ENCODE measurements at places on chromosomes 7 and 10. TPM values are rescaled to one million over a fixed set of nuclear protein-coding genes. Genes with fewer than 3 reads are reported as not detected.
A peak's percentile ranks its signal among the peaks of the same experiment; 100 is the strongest.

DNA sequence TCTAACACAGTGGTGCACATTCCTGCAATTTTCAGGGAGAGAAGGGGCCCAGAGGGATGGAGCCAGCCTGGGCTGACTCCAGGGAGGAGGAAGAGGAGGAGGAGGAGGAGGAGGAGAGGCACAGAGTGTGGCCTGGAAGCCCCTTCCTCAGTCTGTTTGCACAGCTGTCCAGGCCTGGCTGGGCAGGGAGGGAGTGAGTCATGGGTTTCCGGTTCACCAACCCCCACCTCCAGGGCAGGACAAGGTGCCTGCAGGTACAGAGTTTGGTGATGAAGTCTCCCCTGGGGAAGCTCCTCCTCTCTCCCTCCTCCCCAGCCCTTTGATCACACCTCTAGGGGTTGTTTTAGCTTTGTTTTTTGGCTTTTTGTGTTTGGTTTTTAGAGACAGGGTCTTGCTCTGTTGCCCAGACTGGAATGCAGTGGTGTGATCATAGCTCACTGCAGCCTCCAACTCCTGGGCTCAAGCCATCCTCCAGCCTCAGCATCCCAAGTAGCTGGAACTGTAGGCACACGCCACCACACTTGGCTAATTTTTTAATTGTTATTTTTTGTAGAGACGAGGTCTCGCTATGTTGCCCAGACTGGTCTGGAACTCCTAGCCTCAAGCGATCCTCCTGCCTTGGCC is 77.5 kb upstream of the CUX1 start:
- H3K4me3 ChIP-seq, result no peak overlapping the region
- no peak overlapping the region for H3K27ac ChIP-seq
- H3K4me1 ChIP-seq, result no peaks in the 10 kb centered on the region

DNA sequence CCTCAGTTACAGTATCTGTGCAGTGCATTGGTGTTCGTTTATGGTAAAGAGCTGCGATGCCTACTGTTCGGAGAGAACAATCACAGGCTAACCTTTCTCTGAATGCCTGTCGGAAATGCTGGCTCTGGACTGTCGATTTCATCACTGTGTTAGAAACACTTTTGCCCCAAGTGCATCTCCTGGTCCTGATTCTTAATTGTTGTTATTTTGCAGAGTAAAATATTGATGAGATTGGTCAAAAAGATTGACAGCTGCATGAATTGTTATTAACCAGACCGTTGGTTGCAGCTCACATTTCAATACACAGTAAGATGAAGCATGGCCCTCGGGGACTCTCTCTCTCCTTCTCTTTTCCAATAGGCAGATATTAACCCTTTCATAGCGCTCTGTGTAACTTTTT is 557.4 kb upstream of the ADARB2 start:
- no peak overlapping the region for H3K4me3 ChIP-seq
- H3K4me1 ChIP-seq, result no peaks in the 10 kb centered on the region
- DNase-seq, result no peak
- no peaks in the 10 kb centered on the region for H3K27me3 ChIP-seq
- H3K27ac ChIP-seq, result no peak overlapping the region

- peaks cover 24% of the 10 kb centered on the region for H3K4me1 ChIP-seq
- peak overlapping the region; percentile 90 for H3K4me3 ChIP-seq
- peak; percentile 69 for DNase-seq
- no peaks in the 10 kb centered on the region for H3K36me3 ChIP-seq
- H3K27ac ChIP-seq, result peak overlapping the region; percentile 93
Measured at GRCh38 chr10:80204677-80205476, 460 bp downstream of the ANXA11 start.

DNA sequence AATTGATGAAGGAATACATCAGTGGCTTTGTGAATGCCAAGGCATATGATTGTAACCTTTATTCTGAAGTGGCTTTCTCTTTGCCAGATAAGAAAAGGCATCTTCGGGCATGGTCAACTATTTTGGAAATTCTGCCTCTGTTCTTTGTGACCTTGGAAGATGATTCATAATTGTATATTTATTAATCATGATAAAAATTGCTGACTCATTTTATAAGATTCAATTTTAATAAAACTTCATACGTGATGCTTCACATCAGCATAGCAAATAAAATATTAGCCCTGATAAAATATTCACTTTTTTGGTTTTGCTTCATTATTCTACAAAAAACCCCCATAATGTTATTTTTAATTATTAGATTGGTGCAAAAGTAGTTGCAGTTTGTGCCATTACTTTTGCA is 200.5 kb downstream of the MACC1 start:
- H3K4me3 ChIP-seq, result no peak overlapping the region
- no peak for DNase-seq
- no peak overlapping the region for H3K27ac ChIP-seq
- H3K36me3 ChIP-seq, result no peaks in the 10 kb centered on the region

- H3K36me3 ChIP-seq, result no peaks in the 10 kb centered on the region
- H3K27ac ChIP-seq, result no peak overlapping the region
- no peaks in the 10 kb centered on the region for H3K27me3 ChIP-seq
Measured at GRCh38 chr10:22580711-22581110, 133.7 kb downstream of the PIP4K2A start.

DNA sequence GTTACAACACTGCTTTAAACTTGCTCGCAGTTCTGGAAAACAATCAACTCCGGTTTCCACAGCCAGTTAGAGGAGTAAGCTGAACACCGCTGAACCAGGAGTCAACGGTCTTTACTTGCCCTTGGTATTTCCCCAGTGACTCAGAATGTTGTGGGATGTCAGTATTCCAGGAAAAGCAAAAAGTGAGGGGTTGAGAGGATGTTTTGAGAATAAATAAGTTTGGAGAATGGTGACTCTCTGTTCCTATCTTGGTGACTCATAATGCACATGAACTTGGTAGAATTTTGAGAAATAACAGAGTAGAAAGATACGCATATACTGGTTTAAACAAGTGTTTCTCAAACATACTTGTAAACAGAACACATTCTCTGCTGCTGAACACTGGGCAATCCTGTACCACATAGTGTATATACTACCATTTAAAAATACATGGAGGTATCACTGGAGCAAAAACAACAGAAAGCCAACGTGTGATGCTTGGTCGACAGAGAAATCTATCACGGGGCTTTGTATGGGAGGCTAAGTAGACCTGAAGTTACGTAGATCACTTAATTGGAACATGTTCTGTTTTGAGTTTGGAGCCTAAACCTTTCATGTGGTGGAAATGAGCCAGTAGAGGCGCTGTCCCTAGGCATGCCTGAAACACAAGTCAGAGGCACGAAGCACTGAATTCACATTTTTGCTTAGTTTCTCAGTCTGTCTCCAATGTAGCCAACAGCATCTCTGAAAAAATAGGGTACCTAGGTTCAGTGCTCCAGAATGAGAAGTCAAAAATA is 534.3 kb downstream of the PARD3 start:
- H3K36me3 ChIP-seq, result no peaks in the 10 kb centered on the region
- peaks cover 5% of the 10 kb centered on the region for H3K4me1 ChIP-seq
- peak; percentile 36 for DNase-seq
- no peak overlapping the region for H3K4me3 ChIP-seq
- H3K27me3 ChIP-seq, result no peaks in the 10 kb centered on the region

DNA sequence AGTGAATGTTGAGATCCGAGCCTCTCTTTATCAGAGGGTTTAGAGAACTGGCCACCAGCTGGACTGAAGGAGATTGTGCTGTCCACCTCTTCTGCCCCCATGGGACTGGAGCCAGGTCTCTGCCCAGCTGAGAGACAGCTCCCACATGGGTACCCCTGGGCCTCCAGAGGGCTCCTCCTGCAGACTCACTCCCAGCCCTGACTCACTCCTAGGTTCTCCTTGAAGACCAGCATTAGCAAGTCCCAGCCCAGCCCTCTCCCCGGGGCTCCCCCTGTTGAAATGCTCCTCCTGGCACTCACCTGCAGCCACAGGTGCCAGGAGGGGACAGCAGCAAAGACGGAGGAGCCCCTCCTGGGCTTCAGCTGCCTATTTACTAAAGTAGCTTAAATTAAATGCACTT is 126.9 kb downstream of the CXCL12 start:
- H3K27ac ChIP-seq, result no peak overlapping the region
- H3K27me3 ChIP-seq, result no peaks in the 10 kb centered on the region
- peaks cover 6% of the 10 kb centered on the region for H3K4me1 ChIP-seq
- H3K4me3 ChIP-seq, result no peak overlapping the region

GRCh38 chr7:95596198-95597063 is at the start of gene PDK4:
PDK4 (minus strand) TSS chr7:95596516; CDS start chr7:95596293, 223 bp downstream.
- H3K27ac ChIP-seq, result peak within 1 kb of the TSS; percentile 95
- H3K4me1 ChIP-seq, result peaks cover 6% of the 10 kb centered on the region
- H3K4me3 ChIP-seq, result peak within 1 kb of the TSS; percentile 74

- H3K27me3 ChIP-seq, result no peaks in the 10 kb centered on the region
- DNase-seq, result no peak
- H3K27ac ChIP-seq, result no peak overlapping the region
- no peaks in the 10 kb centered on the region for H3K36me3 ChIP-seq
Measured at GRCh38 chr10:80259405-80259871, 30.0 kb downstream of the MAT1A start.

DNA sequence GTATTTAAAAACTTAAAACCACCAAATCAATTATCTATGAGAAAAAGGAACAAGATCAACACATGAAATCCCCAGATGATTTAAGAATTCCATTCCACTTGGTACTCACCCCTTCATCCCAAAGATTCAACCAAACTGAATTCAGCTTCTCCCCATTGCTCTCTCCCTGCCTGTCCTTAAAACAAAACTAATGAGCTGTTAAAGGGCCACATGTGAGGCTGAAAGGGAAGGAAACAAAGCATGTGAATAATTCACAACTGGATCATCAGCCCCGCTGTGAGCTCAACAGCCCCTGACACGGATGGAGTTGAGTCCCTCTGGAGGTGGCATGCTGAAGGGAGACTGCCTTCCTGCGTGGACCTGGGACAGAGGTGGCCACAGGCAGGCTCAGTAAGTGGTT is 32.9 kb downstream of the VOPP1 start:
- H3K27me3 ChIP-seq, result no peaks in the 10 kb centered on the region
- no peak for DNase-seq
- H3K4me3 ChIP-seq, result no peak overlapping the region
- H3K36me3 ChIP-seq, result no peaks in the 10 kb centered on the region
- H3K4me1 ChIP-seq, result peaks cover 6% of the 10 kb centered on the region

DNA sequence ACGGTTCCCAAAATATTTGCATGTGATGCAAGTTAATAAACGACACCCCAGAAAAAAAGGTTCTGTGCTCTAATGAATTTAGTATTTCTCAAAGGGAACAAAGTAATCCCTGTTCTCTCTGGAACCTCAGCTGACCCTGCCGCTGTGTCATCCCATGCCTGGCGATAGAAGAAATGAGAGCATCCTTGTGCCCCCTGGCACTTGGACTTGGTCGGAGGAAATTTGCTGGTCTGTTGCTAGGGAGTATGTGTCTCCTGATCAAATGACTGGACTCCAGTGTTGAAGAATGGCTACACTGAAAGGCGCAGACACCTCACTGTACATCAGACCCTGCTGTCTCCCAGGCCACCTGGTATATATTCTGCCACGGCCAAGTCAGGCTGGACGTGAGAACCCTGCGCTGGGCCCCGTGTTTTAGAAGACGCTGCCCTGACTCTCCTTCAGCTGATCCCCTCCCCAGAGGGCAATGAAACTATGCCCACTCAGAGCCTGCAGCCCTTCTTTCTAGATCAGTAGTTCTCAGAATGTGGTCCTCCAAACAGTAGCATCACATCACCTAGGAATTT is 67.2 kb downstream of the THNSL1 start:
- H3K27me3 ChIP-seq, result no peaks in the 10 kb centered on the region
- H3K4me1 ChIP-seq, result peaks cover 8% of the 10 kb centered on the region
- no peak for DNase-seq
- H3K27ac ChIP-seq, result no peak overlapping the region

DNA sequence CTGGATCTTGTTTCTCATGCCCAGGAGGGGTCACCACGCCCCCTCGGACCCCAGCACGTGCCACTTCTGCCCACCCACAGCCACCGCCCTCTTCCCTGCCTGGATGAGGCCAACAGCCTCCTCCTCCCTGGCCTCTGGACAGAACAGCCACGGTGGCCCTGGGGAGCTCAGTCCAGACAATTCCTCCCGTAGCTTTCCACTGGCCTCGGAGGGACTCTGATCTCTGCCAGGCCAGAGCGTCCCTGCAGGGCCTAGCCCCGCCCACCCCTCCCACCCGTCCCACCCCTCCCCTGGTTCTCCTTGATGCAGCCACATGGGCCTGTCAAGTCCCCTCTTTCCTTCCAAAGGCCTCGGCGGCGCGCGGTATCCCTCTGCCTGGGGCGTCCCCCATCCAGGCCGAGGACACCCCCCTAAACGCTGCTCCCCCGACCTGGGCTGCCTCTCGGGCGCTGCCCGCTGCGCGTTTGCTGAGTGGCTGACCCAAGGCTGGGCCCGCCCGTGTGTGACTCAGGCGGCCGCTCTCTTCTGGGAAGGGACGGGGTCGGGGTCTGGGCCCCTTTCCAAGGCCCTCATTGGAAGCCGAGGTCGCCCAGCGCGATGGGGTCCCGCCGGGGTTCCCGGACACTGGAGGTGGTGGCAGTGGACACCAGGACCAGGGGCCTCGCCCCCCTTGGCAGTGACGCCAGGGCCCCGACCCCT is 557 bp downstream of the TMEM120A start:
- DNase-seq, result peak; percentile 83
- no peaks in the 10 kb centered on the region for H3K27me3 ChIP-seq
- peak overlapping the region; percentile 92 for H3K27ac ChIP-seq
- no peaks in the 10 kb centered on the region for H3K36me3 ChIP-seq
- H3K4me3 ChIP-seq, result peak overlapping the region; percentile 58

GRCh38 chr10:79981450-79982361 is 32.8 kb upstream of the SFTPD start:
- H3K27ac ChIP-seq, result no peak overlapping the region
- peak; percentile 48 for DNase-seq
- peak overlapping the region; percentile 53 for H3K4me3 ChIP-seq
- H3K4me1 ChIP-seq, result peaks cover 2% of the 10 kb centered on the region
- no peaks in the 10 kb centered on the region for H3K36me3 ChIP-seq

GRCh38 chr7:17369691-17370426 is 71.4 kb downstream of the AHR start:
- H3K4me3 ChIP-seq, result no peak overlapping the region
- peaks cover 21% of the 10 kb centered on the region for H3K4me1 ChIP-seq
- DNase-seq, result no peak

- DNase-seq, result no peak
- H3K4me3 ChIP-seq, result no peak overlapping the region
- H3K36me3 ChIP-seq, result no peaks in the 10 kb centered on the region
- no peaks in the 10 kb centered on the region for H3K27me3 ChIP-seq
- no peak overlapping the region for H3K27ac ChIP-seq
Measured at GRCh38 chr10:15879058-15879457, 18.8 kb upstream of the MINDY3 start.

- H3K36me3 ChIP-seq, result no peaks in the 10 kb centered on the region
- H3K27ac ChIP-seq, result no peak overlapping the region
- no peak for DNase-seq
- H3K27me3 ChIP-seq, result no peaks in the 10 kb centered on the region
Measured at GRCh38 chr7:70569335-70569819, 562.6 kb upstream of the GALNT17 start.

GRCh38 chr7:139091677-139091996 is 17.9 kb downstream of the ZC3HAV1 start:
- peaks cover 15% of the 10 kb centered on the region for H3K4me1 ChIP-seq
- no peak for DNase-seq
- H3K27ac ChIP-seq, result peak overlapping the region; percentile 43
- H3K4me3 ChIP-seq, result no peak overlapping the region

- H3K36me3 ChIP-seq, result no peaks in the 10 kb centered on the region
- peaks cover 3% of the 10 kb centered on the region for H3K4me1 ChIP-seq
- H3K27me3 ChIP-seq, result no peaks in the 10 kb centered on the region
- DNase-seq, result no peak
- H3K27ac ChIP-seq, result no peak overlapping the region
Measured at GRCh38 chr7:32871624-32872371, 19.8 kb downstream of the KBTBD2 start.

NXPH1 gene
- not detected for total RNA-seq

INMT gene
- 79.5 TPM for total RNA-seq

SH2B2 gene
- total RNA-seq, result 5.3 TPM

CLDN12 gene
- 29.9 TPM for total RNA-seq

FZD8 gene
- total RNA-seq, result 2.4 TPM

GPR15LG gene
- total RNA-seq, result not detected

AEBP1 gene
- total RNA-seq, result 411 TPM

Data from ovary (tissue), 10 donors.